Panc1 (cell line): ENCODE measurements at places on chromosomes 2 and 18. TPM values are rescaled to one million over a fixed set of nuclear protein-coding genes. Genes with fewer than 3 reads are reported as not detected.

KIF1A gene
- 132 TPM for total RNA-seq

ACMSD gene
- total RNA-seq = not detected

CXCR1 gene
- not detected for total RNA-seq

PCARE gene
- total RNA-seq = not detected

NEU4 gene
- total RNA-seq = 10.0 TPM

SLC30A3 gene
- total RNA-seq = 0.59 TPM

CCDC93 gene
- total RNA-seq = 31.5 TPM

CYBRD1 gene
- total RNA-seq = 2.5 TPM

SLC9A4 gene
- total RNA-seq = not detected

TM4SF20 gene
- not detected for total RNA-seq

HSPE1 gene
- total RNA-seq = 278 TPM

PREPL gene
- total RNA-seq = 42.5 TPM

RND3 gene
- total RNA-seq = 45.3 TPM

FAM117B gene
- total RNA-seq = 7.8 TPM

AOX1 gene
- total RNA-seq = 3.0 TPM

CLK1 gene
- 46.6 TPM for total RNA-seq

MAP4K3 gene
- 26.6 TPM for total RNA-seq
